ENCODE measurements at places on chromosomes 6 and 20.

DNA sequence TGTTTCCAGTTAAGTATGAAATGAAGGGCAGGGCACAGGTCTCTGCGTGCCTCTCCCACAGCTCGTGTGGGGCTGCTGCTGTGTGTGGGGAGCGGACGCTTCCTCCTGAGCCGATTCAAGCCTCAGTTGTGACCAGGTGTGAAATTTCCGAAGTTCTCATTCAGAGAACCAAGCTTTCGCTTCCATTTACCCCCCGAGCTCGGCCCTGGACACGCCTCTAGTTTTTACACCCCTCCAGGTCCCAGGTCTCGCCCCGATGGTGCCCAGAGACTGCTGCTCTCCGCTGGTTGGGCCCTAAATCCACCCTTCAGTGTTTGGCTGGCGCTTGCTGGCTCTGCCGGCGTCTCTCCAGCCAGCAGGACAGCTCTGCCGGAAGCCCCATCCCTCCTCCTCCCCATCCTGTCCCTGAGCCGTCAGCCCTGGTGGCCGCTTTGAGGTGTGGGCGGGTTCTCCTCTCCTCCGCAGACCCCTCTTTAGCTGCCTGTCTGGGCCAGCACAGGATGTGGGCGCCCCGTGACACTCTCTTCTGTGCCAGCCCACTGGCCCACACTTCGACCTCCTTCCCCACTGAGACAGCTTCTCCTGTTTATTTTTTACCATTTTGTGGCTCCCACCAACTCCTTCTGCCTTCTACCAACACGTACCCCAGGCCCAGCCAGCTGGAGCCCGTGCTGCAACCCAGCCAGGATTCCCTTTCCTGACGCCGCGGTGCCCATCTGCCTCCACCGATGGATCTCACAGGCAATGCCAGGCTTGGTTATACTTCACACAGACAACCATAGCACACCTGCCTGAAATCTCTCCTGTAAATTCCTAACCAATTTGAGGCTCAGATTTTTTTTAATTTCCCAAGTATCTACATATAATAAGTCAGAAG, 142.8 kb downstream of the DLL1 start:
- no peak for DNase-seq

GRCh38 chr20:37385659-37386504, 39.9 kb downstream of the SRC start:
- no peak for DNase-seq

- DNase-seq, result no peak
Observed at GRCh38 chr6:113927001-113927400, 43.9 kb downstream of the HDAC2 start.

DNA sequence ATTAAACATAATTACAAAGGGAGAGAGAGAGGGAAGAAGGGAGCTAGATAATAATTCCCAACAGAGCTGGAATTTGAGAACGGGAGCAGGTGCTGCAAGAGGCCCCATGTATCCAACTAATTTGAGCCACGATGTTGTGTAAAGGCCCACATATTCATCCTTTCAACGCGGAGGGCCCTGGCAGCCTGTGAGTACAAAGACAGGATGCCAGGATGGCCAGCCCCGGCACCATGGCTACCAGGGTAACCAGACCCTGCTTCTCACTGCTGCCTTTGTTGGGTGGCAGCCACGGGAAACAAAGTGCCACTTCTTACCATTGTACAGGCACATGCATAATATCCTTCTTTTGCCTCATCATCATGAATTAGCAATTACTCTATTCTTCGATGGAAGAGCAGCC, 492.0 kb upstream of the NRSN1 start:
- DNase-seq, result no peak

- DNase-seq, result no peak
Observed at GRCh38 chr20:57821935-57822334, 112.1 kb upstream of the PMEPA1 start.

DNA sequence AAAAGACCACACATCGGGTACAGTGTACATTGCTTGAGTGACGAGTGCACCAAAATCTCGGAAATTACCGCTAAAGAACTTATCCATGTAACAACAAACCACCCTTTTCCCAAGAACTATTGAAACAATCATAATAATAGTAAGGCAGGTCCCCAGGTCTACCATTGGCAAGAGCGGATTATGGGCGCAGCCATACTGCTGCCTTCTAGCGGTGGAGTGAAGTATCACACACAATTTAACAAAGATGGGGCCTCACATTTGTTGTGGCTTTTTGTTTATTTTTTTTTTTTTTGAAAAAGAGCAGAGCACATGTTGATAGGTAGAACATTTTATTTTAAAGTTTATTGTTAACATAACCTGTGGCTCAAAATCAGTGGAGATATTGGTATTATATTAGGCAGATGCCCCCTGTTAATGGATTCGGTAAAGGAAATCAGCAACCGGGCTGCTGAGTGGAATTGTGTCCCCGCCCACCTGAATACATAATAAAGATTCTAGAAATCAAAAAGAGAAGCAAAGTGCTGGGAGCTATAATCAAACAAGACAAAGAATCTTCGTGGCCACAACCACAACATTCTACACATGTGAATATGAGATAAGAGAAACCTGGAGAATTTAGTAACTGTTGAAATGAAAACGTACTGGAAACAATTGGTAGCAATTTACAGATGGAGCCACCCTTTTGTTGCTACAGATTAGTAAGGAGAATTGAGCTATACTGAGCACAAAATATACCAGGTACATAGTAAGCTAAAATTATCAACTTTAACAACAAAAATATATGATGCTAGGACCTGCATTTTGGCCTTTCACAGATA, 94.2 kb upstream of the EXOC2 start:
- DNase-seq, result no peak

DNA sequence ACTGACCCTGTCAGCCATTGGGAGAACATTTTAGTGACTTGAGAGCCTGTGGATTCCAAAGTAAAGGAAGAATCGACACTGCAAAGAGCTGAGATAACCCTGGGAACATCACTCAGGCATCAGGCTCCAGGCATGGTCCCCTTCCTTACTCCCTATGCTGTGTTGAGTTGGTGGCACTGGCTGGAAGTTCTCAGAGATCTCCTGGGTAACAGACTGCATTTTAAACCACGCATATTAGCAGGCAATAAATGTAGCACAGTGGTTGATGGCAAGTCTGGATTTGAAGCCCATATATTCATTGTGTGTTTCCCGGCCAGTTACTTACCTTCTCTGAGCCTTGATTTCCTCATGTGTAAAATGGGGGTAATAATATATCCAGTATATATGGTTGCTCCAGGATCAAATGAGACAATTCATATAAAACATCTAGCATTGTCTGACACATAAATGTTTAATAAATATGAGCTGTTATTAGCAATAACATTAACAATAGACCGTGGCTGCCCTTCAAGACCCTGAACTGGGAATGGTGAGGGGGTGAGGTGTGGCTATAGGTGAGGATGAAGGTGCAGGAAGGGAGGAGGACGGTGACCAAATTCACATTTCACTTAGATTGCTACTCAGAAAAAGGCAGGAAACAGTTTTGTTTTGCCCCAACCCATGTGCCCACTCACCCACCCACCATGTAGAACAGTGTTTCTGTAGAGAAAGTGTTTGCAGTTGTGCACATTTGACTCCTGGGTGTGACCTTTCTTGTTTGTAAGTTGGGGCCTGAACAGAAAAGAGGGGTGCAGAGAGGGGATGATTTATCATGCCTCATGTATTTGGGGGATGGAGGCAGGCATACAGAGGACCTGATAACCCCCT, 2.1 kb downstream of the PLCG1 start:
- no peak for DNase-seq
